NCI-H2227 treated with DMSO at 0.1 percent for 48 hours (cell line): ENCODE measurements at places on chromosomes 5 and 9.

GRCh38 chr5:128673411-128673957 lies 135.4 kb upstream of the FBN2 start:
- DNase-seq: no peak

GRCh38 chr5:173831196-173831914 lies 56.8 kb upstream of the CPEB4 start:
- no peak for DNase-seq

DNA sequence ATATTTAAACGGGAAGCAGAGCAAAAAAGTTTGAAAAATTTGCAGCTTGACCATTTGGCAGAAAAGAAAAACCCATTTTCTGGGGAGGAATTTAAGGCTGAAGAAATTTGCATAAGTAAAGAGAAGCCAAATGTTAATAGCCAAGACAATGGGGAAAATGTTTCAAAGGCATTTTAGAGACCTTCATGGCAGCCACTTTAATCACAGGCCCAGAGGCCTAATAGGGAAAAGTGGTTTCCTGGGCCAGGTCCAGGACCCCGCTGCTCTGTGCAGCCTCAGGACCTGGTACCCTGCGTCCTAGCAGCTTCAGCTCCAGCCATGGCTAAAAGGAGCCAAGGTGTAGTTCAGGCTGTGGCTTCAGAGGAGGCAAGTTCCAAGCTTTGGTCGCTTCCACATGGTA lies 507.3 kb downstream of the SLCO4C1 start:
- no peak for DNase-seq

DNA sequence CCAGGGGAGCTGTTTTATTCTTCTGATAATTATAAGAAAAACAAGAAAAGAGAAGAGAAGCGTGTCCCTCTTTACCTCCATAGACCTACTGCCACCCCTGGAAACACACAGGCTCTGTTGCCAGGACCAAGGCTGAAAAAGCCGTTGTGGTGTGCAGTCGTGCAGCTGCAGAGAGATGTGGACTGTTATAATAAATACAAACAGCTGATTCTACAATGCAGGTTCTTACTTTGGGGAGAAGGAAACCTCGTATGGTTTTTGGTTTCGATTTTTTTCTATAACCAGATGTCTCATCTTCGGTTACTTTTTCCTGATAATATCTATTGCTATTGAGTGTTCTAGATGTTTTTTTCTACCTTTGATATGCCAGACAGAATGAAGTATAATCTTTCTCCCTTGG lies 28.1 kb downstream of the FYB1 start:
- no peak for DNase-seq

DNA sequence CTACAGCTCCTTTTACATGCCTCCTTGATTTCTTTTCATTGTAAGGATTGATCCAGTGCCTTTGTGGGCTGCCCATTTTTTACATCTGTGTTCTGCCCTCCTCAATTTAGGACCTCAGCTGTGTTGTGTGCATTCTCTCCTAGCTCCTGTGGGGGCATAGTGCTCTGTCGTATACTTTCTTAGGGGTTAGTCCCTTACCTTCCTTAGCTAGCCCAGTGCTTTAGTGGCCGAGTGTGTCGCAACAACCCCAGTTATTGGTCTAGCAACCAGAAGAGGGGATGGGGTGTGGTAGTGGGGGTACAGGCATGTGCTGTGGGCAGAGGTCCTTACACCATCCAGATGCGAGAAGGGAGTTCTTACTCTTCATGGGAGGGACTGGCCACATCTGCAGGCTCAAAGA lies 12.1 kb downstream of the MTRR start:
- no peak for DNase-seq
